ENCODE measurements at places on chromosomes 6 and 20. TPM values are rescaled to one million over a fixed set of nuclear protein-coding genes. Genes with fewer than 3 reads are reported as not detected.

GRCh38 chr20:32636821-32637220, 36.9 kb downstream of the C20orf203 start:
- no peaks in the 10 kb centered on the region for H3K27me3 ChIP-seq
- H3K27ac ChIP-seq = no peak overlapping the region
- no peak overlapping the region for H3K4me3 ChIP-seq
- H3K4me1 ChIP-seq = no peaks in the 10 kb centered on the region

- H3K4me3 ChIP-seq = no peak overlapping the region
- no peaks in the 10 kb centered on the region for H3K36me3 ChIP-seq
- DNase-seq = no peak
- no peaks in the 10 kb centered on the region for H3K27me3 ChIP-seq
- H3K27ac ChIP-seq = no peak overlapping the region
- peaks cover 2% of the 10 kb centered on the region for H3K4me1 ChIP-seq
Measured at GRCh38 chr6:99152347-99152643, 197.2 kb downstream of the FAXC start.

SLC35D3 gene
- not detected for polyA plus RNA-seq

GRCh38 chr6:152981989-152982903, 595 bp downstream of the FBXO5 start:
- H3K4me1 ChIP-seq = peaks cover 46% of the 10 kb centered on the region
- no peak overlapping the region for H3K27ac ChIP-seq
- DNase-seq = no peak
- no peaks in the 10 kb centered on the region for H3K36me3 ChIP-seq
- H3K4me3 ChIP-seq = peak overlapping the region; percentile 99
- H3K27me3 ChIP-seq = no peaks in the 10 kb centered on the region

- H3K4me1 ChIP-seq = no peaks in the 10 kb centered on the region
- peaks cover 11% of the 10 kb centered on the region for H3K27me3 ChIP-seq
- no peak overlapping the region for H3K27ac ChIP-seq
- H3K36me3 ChIP-seq = no peaks in the 10 kb centered on the region
- no peak overlapping the region for H3K4me3 ChIP-seq
- no peak for DNase-seq
Measured at GRCh38 chr6:99195986-99196655, 153.4 kb downstream of the FAXC start.

- H3K4me3 ChIP-seq = no peak overlapping the region
- peaks cover 9% of the 10 kb centered on the region for H3K4me1 ChIP-seq
- H3K27me3 ChIP-seq = no peaks in the 10 kb centered on the region
- no peaks in the 10 kb centered on the region for H3K36me3 ChIP-seq
- H3K27ac ChIP-seq = no peak overlapping the region
Measured at GRCh38 chr6:27861861-27862260, 50.3 kb downstream of the OR2B2 start.

BFSP1 gene
- polyA plus RNA-seq = not detected

PLA2G7 gene
- polyA plus RNA-seq = not detected

GRCh38 chr20:7347409-7347808, 579.9 kb downstream of the BMP2 start:
- H3K27ac ChIP-seq = no peak overlapping the region
- no peak overlapping the region for H3K4me3 ChIP-seq
- DNase-seq = no peak
- no peaks in the 10 kb centered on the region for H3K36me3 ChIP-seq
- H3K27me3 ChIP-seq = no peaks in the 10 kb centered on the region
- no peaks in the 10 kb centered on the region for H3K4me1 ChIP-seq

DNA sequence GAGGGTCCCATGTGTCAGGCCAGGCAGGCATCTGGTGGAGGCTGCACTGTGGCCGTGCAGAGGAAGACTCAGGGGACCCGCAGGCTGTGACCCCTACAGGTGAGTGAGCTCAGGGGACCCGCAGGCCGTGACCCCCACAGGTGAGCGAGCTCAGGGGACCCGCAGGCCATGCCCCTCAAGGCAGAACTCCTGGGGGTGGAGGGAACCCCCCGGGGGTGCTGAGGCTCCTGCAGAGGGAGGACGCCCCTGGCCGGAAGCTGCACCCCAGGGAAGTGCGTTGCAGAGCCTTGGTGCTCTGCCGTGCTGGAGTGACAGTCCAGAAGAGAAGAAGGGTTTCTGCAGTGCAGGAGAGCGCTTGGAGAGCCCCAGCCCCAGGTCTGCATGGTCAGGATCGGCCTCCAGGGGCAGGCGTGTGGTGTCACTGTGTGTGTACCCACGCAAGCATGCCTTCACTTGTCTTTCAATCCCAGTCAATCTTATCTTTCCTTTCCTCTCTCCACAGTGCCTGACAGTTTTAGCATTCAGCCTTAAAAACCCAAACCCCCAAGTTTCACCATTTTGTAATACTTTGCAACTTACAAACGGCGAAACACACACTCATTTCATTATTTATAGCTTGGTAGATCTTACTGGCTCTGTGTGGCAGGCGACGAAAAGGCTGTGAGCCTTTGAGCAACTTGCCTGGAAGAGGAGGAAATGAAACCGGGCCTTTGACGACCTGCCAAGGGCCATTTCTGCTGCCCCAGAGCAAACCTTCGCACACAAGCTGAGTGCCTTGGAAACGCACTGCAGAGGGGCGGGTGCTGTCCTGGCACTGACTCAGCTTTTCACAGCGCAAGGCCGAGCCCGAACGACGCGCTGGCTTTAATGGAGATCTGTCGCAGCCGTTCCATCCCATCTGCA, 101.4 kb upstream of the AGPAT4 start:
- no peak for DNase-seq
- no peaks in the 10 kb centered on the region for H3K4me1 ChIP-seq
- H3K36me3 ChIP-seq = no peaks in the 10 kb centered on the region
- no peak overlapping the region for H3K4me3 ChIP-seq
- H3K27ac ChIP-seq = no peak overlapping the region
- no peaks in the 10 kb centered on the region for H3K27me3 ChIP-seq

DNA sequence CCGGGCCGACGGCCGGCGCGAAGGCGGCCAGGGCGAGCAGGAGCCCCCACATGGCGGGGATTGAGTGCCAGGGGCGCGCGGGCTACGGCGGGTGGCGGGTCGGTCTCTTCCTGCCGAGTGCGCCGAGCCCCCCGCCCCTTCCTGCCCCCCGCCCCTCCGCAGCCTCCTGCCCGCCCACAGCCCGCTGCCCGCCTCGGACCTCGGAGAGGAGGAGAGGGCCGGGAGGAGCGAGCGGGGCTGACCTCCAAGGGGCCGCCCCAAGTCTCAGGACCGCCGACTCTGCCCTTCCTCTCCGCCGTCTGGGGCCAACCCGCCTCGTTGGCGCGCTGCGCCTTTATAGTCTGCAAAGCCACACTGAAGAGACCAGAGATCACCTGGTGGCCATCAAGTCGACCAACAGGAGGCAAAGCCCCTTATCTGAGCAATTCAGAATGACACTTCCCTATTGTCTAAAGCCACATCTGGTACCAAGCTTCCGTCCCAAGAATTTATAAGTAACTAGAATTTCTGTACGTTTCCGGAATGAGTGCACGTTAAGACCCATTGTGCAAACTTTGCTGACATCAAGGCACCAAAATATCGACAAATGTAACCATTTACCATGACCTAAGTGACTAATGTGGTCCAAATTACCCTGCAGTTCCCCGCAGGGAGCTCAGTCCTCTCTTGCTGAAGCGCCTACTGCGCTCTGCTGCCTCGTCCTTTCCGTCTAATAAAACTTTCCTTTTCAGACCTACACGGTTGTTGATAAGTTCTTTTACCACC, at the start of gene CPXM1:
Gene CPXM1 (minus strand): TSS at position 107 of the 765 bp plus-strand sequence. CDS start 55 bp downstream, at position 52.
- H3K27ac ChIP-seq = peak within 1 kb of the TSS; percentile 79
- peaks cover 27% of the 10 kb centered on the region for H3K4me1 ChIP-seq
- H3K36me3 ChIP-seq = no peaks in the 10 kb centered on the region
- H3K4me3 ChIP-seq = peak within 1 kb of the TSS; percentile 88

EMILIN3 gene
- polyA plus RNA-seq = not detected

SFTA2 gene
- not detected for polyA plus RNA-seq

RSPH4A gene
- polyA plus RNA-seq = 0.13 TPM

DNA sequence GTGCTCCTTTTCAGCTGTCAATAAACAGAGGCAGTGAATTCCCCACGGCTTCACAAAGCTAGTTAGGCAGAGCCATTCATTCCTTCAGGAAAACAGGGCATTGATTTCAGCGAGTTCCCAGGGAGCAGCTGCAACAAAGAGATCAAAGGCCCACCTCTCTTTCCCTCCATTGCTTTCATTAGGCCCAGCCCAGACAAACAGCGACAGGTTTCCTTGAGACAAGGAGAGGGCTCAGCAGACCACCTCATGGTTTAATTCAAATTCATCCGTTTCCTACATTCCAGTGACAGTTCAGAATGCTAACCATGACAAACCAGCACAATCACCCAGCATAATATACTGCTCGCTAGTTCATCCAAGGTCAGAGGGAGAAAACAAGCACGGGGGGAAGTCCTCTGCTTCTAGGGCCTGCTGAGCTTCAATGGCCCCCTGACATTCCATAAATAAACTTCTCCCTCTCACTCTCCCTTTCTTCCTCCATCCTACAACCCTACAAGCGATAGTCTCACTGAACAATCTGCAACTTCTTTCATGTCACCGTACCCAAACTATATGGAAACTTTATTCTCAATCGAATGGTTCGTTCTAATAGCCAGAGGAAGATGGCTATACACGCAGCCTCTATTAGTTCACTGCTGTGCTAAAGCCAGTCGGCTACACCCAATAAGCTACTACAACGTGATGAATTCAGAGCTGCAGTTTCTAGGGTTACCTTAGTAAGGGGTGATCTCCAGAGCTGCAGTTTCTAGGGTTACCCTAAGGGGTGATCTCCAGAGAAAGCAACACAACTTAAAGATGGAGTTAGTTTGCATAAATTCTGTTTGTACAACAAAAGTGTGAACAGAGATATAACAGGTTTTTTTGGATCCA, 34.7 kb downstream of the PLAGL1 start:
- H3K27ac ChIP-seq = no peak overlapping the region
- H3K4me1 ChIP-seq = peaks cover 4% of the 10 kb centered on the region
- H3K36me3 ChIP-seq = no peaks in the 10 kb centered on the region
- no peak for DNase-seq
- H3K4me3 ChIP-seq = no peak overlapping the region

TMEM170B gene
- 0.28 TPM for polyA plus RNA-seq

EYS gene
- 0.07 TPM for polyA plus RNA-seq

DNA sequence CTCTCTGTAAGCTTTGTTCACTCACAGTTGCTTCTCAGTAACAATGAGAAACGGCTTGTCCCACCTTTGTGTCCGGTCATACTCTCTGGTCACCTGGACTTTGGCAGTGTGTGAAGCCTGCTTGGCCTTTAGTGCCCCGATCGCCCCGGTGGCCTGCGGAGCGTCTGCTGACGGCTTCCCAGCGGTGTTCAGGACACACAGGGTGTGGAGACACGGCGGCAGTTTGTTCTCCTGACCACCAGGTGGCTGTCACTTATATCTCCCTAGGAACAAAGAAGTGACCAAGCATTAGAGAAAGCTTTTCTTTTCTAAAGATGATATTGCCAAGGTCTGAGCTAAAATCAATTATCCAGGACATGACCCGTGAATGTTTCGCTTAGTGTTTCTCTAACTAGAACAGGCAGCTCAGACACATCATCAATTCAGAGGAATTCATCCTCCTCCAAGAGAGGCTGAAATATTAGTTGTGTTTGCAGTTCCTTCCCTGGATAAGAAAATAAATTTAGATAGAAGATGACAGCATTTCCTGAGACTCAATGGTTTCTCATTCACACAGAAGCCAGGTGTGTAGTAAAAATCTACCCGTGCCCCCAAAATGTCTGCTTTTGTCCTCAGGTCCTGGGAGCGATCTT, 167.4 kb upstream of the THBS2 start:
- no peak for DNase-seq
- H3K27ac ChIP-seq = no peak overlapping the region
- no peaks in the 10 kb centered on the region for H3K36me3 ChIP-seq

DNA sequence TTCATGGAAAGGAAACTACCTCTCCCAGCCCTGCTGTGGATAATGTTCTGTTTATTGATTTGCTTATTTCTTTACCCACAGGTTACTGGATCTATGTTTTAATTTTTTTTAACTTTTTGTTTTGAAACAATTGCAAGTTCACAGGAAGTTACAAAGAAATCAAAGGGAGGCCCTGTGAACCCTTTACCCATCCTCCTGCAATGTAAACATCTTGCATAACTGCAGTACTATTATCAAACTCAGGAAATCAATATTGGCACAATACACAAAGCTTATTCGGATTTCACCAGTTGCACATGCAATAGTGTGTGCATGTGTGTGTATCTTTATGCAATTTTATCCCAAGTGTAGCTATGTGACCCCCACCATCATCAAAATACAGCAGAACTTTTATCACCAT, 398.0 kb downstream of the BTBD3 start:
- no peak overlapping the region for H3K27ac ChIP-seq
- H3K36me3 ChIP-seq = no peaks in the 10 kb centered on the region
- H3K4me1 ChIP-seq = no peaks in the 10 kb centered on the region
- no peak for DNase-seq
- H3K4me3 ChIP-seq = no peak overlapping the region
- H3K27me3 ChIP-seq = no peaks in the 10 kb centered on the region

DNA sequence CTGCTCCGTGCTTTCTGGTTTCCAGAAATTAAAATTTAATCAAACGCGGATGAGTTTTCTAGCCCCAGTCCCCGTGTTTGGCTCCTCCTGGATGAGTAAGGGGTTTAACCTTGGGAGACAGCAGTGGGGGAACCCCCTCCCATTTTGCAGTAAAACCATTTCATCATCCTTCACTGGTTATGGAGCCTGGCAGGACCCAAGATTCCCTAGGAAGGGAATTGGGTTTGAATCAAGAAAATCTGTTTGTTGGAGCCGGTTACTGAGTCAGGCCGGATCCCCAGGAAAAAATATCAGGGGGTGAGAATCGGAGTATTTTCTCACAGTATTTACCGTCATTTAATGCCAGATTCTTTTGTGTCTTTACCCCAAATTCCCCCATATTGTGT, 754 bp downstream of the YWHAB start:
- peak overlapping the region; percentile 95 for H3K4me3 ChIP-seq
- no peaks in the 10 kb centered on the region for H3K27me3 ChIP-seq
- H3K36me3 ChIP-seq = peaks cover 20% of the 10 kb centered on the region
- H3K27ac ChIP-seq = peak overlapping the region; percentile 92

DNA sequence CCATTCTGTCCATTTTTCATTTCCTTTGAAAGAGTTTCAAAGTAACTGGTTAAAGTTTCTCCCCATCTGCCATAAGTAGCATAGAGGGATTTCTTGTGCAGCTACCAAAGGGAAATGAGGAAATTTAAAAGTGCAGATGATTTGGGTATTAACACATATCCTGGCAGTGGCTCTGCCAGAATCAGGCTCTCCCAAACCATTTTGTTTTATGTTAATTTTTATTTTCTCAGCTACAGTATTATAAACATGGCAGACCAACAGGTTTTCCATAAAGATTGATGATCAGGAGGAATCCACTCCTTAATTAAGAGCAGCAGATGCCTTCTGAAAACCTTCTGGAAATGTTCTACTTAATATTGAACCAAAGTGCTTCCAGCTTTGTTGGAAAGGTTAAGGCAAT, 13.9 kb downstream of the PLCB4 start:
- no peaks in the 10 kb centered on the region for H3K36me3 ChIP-seq
- no peak overlapping the region for H3K4me3 ChIP-seq
- DNase-seq = no peak
- no peaks in the 10 kb centered on the region for H3K27me3 ChIP-seq

DNA sequence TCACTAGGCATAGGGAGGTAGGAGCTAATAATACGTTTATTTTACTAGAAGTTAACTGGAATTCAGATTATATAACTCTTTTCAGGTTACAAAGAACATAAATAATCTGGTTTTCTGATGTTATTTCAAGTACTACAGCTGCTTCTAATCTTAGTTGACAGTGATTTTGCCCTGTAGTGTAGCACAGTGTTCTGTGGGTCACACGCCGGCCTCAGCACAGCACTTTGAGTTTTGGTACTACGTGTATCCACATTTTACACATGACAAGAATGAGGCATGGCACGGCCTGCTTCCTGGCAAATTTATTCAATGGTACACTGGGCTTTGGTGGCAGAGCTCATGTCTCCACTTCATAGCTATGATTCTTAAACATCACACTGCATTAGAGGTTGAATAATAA, 1.1 kb downstream of the HFE start:
- no peaks in the 10 kb centered on the region for H3K27me3 ChIP-seq
- no peak for DNase-seq
- H3K27ac ChIP-seq = no peak overlapping the region
- no peaks in the 10 kb centered on the region for H3K36me3 ChIP-seq

Measured in naive thymus-derived CD8-positive, alpha-beta T cell (primary cell).